Amygdala (tissue), 56 donors: ENCODE measurements at places on chromosomes 16 and 17.

GRCh38 chr16:50209546-50210265 is 56.6 kb downstream of the TENT4B start:
- DNase-seq: no peak

DNA sequence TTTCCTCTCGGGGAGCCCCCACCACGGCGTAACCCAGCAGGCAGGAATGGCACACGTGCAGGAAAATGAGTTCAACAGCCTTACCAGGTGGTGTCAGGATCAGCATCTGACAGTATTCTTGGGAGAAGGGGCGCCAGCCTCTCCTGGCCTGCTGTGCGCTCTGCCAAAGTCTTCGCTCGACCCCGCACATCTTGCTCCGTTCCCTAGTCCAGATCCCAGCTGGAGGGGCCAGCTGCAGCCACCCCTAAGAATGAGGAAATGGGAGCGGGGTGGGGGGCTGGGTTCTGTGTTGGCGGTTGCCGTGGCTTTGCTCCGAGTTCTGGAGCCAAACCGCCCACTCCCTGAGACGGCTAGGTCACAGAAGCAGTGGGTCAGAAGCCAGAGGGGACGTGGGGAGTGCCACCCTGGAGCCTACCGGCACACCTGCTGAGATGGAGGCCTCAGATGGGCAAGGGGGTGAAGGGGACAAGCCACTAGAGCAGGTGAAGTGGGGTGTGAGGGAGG is at the start of gene CHCT1:
Gene CHCT1 (plus strand): TSS at position 328 of the 504 bp plus-strand sequence. CDS start 104 bp downstream, at position 432.
- peak; percentile 12 for DNase-seq

GRCh38 chr16:54425068-54425467 is 138.5 kb upstream of the IRX3 start:
- DNase-seq: no peak

DNA sequence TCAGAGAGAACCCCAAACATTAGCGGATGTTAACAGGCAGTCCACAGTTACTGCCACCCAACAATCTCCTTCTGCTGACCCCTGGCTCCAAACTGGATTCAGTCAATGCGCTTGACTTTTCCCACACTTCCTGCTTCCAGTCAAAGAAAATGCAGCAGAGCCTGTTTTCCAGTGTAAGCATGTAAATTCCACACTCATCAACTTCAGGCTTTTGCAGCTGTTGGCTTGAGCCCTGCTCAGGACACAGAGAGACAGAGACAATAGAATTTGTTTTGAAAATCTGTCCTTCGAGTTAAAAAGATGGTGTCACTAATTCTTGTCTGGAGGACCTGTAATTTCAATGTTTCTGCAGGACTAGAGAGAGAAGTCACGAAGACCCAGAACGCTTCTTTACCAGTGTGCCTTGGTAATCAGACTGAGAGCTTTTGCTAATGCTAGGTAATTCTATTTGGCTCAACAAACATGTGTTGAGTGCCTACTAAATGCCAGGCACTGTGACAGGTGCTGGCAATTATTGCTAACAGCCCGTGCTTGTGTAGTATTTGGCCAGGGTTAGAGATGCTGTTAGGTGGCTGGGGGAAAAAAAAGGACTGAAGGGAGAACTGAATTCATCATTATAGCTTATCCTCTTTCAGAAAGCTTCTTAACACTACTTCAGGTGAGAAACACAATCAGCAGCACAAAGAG is 32.5 kb downstream of the HOXB1 start:
- no peak for DNase-seq

GRCh38 chr16:20911361-20911760 is 10.8 kb downstream of the LYRM1 start:
- DNase-seq: no peak

DNA sequence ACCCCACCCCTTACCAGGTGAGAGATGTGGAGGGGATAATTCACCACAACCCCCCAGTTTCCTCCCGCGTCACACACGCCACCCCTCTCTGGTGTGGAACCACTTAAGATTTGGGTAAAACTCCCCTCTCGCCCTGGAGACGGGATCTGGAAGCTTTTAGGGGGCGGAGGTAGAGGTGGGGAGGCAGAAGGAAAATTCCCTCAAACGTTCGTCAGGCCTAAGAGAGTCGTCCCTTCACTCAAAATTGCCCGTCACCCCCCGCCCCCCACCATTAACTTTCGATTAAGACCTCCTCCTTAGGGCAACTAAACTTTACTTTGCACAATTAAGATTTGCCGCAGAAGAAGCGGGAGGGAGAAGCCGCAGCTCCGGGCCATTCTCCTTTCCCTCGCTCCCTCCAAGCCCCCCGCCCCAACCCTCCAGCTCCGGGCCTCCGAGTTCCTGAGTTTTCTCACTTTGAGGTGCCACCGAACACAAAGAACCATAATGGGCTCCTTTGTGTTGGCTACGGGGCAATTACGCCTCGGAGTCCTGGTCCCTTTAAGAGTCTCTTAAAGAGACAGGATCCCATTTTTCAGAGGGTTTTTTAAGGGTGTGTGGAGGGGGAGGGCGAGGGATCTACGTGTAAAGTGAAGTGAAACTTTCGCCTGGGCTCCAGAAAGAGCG is 985 bp upstream of the FZD2 start:
- no peak for DNase-seq

GRCh38 chr16:19092653-19093410 is 20.9 kb upstream of the ITPRIPL2 start:
- DNase-seq: no peak

DNA sequence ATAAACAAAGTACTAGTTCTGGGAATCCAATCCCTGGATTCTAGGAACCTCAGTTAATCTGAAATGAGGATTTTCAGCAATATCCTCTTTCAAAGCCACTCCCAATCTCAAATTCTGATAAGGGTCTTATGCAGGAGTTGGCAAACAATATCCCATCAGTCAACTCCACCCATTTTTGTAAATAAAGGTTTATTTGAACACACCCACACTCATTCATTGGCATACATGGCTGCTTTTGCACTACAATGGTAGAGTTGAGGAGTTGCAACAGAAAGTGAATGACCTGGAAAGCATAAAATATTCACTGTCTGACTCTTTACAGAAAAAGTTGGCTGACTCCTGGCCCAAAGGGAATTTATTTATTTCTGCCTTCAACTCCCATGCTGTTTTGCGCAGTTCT is 157.7 kb upstream of the CDH11 start:
- no peak for DNase-seq

DNA sequence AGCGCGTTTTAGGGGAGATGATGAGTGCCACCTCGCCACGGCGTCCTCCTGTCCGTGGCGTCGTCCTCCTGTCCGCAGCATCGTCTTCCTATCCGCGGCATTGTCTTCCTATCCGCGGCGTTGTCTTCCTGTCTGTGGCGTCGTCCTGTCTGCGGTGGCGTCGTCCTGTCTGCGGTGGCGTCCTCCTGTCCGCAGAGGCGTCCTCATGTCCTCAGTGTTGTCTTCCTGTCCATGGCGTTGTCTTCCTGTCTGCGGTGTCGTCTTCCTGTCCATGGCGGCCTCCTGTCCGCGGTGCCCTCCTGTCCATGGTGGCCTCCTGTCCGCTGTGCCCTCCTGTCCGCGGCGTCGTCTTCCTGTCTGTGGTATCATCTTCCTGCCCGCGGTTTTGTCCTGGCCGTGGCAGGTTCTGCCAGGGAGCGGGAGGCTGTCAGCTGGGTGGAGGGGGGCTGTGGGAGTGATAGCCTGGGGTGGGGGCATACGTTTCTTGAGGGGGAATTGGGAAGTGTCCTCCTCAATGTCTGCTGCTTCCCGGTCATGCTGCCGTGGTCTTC is 30.9 kb downstream of the TBCD start:
- DNase-seq: no peak

- no peak for DNase-seq
Measured at GRCh38 chr16:56370185-56370874, 55.0 kb downstream of the AMFR start.

DNA sequence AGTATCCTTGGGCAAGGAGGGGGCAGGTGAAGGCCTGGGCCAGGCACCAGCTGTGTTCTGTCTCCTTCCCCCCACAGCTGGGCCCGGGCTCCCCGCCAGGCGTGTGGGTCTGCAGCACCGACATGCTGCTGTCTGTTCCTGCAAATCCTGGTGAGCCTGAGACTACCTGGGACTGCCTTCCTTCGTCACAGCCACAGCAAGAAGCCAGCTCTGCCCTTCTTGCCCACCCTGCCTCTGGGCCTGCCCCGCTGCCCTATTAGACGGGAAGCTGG is 12.3 kb downstream of the FCSK start:
- no peak for DNase-seq

GRCh38 chr16:79287424-79287917 is 313.1 kb downstream of the MAF start:
- no peak for DNase-seq

GRCh38 chr17:41448506-41448905 is 7.7 kb upstream of the KRT38 start:
- DNase-seq: no peak

- DNase-seq: no peak
Measured at GRCh38 chr16:89386306-89387185, 103.8 kb downstream of the ANKRD11 start.

- DNase-seq: no peak
Measured at GRCh38 chr17:31838636-31839225, 20.3 kb downstream of the COPRS start.

- no peak for DNase-seq
Measured at GRCh38 chr16:10548404-10548803, 32.0 kb downstream of the EMP2 start.

GRCh38 chr17:4892499-4893221 is 6.7 kb upstream of the C17orf107 start:
- no peak for DNase-seq

- no peak for DNase-seq
Measured at GRCh38 chr17:30952638-30953393, 18.0 kb upstream of the RNF135 start.

DNA sequence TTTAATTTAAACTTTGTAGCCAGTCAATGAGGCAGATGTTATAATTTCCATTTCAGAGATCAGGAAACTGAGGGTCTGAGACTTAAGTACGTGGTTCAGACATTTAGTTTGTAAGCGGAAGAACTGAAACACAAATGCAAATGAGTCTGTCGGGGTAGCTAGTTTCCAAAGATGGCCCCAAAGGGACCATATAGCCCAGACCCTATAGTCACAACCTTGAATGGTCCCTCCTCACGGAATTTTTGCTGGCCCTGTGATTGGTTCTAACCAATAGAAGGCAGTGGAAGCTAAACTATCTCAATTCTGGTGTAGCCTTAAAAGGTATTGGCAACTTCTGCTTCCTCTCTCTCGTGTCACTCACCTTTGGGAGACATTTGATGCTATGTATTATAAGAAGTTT is 7.5 kb upstream of the BCO1 start:
- DNase-seq: no peak

GRCh38 chr16:46961373-46962353 is 11.8 kb downstream of the DNAJA2 start:
- no peak for DNase-seq

DNA sequence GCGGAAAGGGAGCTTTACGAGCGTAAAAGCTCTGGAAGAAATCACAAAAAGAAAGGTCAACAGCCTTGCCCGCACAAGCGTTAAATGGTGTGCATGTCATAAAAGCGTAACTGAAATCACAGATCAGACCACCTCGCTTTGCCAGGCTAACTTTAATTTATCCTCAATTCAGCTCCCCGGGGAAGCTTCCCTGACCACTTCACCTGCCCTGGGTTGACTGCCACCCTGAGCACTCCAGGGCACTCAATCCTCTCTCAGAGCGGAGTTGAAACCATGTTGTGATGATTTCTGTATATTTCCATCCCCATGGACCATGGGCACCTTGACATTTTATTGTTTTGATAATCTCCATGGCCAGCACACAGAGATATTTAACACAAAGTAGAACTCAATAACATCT is 16.1 kb upstream of the NAGS start:
- DNase-seq: no peak

DNA sequence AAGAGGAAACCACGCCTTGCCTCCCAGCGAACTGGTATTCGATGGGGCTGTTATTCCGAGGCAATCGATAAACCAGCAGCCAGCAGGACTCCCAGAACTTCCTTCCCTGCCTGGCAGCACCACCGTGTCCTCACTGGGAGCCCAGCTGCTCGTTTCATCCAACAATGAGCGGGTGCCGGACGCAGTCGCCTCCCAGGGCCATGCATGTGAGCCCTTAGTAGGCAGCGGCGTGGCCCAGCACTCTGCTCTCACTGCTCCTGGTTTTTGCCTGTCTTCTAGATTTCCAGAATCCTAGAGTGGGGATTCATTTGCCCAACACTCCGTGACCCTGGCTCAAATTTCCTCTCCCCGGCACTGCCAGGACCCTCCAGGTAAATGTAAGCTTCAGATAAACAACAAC is 29.1 kb upstream of the RASD1 start:
- DNase-seq: no peak

DNA sequence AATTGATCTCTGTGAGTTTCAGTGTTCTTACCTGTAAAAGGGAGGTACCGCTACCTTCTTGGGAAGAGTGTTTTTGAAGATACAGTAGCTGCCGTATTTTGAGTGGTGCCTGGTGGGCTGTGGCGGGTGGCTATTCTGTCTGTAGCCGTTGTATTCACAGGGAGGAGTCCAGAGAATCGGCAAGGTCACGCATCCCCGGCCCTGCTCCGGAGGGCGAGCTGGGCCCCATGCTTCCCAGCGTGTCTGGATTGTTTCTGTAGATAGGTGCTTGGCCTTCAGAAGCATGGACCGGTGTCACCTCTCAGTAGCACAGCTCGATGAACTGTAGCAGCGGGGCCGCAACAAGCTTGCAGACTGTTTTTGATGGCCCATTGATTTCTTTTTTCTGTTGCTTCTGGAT is 295.6 kb downstream of the CPPED1 start:
- DNase-seq: no peak

GRCh38 chr17:5640726-5641125 is 56.4 kb upstream of the NLRP1 start:
- no peak for DNase-seq
